ENCODE measurements at places on chromosomes 3 and 15. TPM values are rescaled to one million over a fixed set of nuclear protein-coding genes. Genes with fewer than 3 reads are reported as not detected.
A peak's percentile ranks its signal among the peaks of the same experiment; 100 is the strongest.

- no peak for DNase-seq
- peaks cover 2% of the 10 kb centered on the region for H3K4me1 ChIP-seq
Measured at GRCh38 chr3:186421946-186422345, 59.9 kb upstream of the DGKG start.

DNA sequence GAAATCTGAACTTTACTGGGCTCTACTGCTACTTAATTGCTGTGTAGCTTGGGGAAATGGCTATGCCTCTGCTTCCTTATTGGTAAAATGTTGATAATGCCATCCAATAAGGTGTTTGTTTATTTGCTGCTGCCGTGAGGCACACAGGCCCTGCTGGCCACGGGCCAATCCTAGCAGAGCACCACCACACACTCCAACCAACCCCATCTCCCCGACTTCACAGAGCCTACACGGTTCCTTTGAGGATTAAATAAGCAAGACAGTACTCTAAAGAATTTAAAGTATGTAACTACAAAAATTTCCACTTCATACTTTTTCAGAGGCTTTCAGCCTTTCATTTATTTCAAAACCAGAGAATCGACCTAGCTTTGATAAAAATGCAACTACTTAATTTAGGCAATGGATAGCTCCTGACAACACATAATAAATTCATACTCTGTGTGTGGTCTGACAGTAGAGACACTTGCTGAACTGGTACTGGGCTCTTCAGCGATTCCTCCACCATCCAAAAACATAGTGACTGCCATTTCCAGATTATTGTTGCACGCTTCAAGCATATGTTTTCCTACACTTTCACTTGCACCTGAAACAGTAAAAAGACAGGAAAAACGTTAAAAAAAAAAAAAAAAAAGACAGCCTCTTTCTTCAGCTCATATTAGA lies 25.3 kb downstream of the UBXN7 start:
- H3K36me3 ChIP-seq, result no peaks in the 10 kb centered on the region
- no peaks in the 10 kb centered on the region for H3K27me3 ChIP-seq
- H3K4me3 ChIP-seq, result no peak overlapping the region

GRCh38 chr3:159818997-159819500 lies 169.6 kb upstream of the IL12A start:
- H3K27ac ChIP-seq, result no peak overlapping the region
- no peak overlapping the region for H3K4me3 ChIP-seq
- DNase-seq, result no peak
- H3K27me3 ChIP-seq, result no peaks in the 10 kb centered on the region

- no peaks in the 10 kb centered on the region for H3K36me3 ChIP-seq
- no peak overlapping the region for H3K27ac ChIP-seq
- DNase-seq, result no peak
- no peak overlapping the region for H3K4me3 ChIP-seq
Measured at GRCh38 chr3:17931131-17931530, 188.7 kb upstream of the TBC1D5 start.

DNA sequence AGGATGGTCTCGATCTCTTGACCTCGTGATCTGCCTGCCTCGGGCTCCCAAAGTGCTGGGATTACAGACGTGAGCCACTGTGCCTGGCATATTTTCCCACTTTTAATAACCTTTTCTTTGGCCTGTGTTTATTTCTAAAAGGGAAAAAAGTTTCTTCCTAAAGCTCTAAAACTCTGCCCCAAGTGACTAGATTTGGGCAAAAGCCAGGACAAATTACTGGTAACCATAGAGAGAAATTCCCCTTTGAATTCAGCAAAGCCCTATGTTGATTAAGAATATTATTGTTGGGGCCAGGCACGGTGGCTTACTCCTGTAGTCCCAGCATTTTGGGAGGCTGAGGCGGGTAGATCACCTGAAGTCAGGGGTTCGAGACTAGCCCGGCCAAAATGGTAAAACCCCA lies 11.5 kb upstream of the TRPM7 start:
- no peak overlapping the region for H3K27ac ChIP-seq
- H3K27me3 ChIP-seq, result no peaks in the 10 kb centered on the region
- DNase-seq, result no peak
- no peak overlapping the region for H3K4me3 ChIP-seq

GRCh38 chr3:139957844-139958243 lies 22.9 kb downstream of the CLSTN2 start:
- no peaks in the 10 kb centered on the region for H3K4me1 ChIP-seq
- no peak overlapping the region for H3K4me3 ChIP-seq
- no peak for DNase-seq
- no peaks in the 10 kb centered on the region for H3K36me3 ChIP-seq

DNA sequence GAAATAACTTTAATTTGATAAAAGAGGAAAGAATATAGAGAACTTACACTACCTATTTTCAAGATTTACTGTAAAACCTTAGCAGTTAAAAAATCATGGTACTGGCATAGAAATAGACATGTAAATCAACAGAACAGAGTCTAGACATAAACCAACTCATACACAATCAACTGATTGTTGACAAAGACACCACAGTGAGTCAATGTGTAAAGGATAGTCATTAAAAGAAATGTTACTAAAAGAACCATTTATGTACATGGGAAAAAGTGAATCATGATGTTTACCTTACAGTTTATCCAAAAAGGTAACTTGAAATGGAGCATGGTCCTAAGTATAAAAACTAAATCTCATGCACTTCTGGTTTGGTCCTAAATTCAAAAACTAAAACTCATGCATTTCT lies 847.4 kb downstream of the IGSF11 start:
- H3K27ac ChIP-seq, result no peak overlapping the region
- no peaks in the 10 kb centered on the region for H3K36me3 ChIP-seq
- no peaks in the 10 kb centered on the region for H3K4me1 ChIP-seq
- no peak overlapping the region for H3K4me3 ChIP-seq
- no peaks in the 10 kb centered on the region for H3K27me3 ChIP-seq

GRCh38 chr3:195212033-195212748 lies 58.8 kb downstream of the XXYLT1 start:
- H3K4me3 ChIP-seq, result no peak overlapping the region
- no peak for DNase-seq
- H3K4me1 ChIP-seq, result peaks cover 27% of the 10 kb centered on the region
- no peaks in the 10 kb centered on the region for H3K36me3 ChIP-seq
- H3K27me3 ChIP-seq, result no peaks in the 10 kb centered on the region
- no peak overlapping the region for H3K27ac ChIP-seq

DNA sequence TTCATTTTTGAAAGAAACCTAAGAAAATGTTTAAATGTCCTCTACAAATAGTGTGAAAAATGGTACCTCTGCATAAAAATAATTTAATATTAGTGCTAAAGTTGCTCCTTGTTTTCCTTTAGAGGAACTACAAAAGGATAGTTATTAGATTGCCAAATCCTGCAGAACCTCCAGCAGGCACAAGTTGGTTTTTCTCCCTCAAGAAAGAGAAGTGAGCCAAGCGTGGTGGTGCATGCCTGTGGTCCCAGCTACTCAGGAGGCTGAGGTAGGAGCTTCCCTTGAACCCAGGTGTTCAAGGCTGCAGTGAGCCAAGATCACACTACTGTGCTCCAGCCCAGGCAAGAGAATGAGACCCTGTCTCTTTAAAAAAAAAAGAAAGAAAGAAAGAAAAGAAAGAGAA lies 85.1 kb upstream of the TSEN2 start:
- no peak overlapping the region for H3K4me3 ChIP-seq
- H3K27ac ChIP-seq, result no peak overlapping the region

DNA sequence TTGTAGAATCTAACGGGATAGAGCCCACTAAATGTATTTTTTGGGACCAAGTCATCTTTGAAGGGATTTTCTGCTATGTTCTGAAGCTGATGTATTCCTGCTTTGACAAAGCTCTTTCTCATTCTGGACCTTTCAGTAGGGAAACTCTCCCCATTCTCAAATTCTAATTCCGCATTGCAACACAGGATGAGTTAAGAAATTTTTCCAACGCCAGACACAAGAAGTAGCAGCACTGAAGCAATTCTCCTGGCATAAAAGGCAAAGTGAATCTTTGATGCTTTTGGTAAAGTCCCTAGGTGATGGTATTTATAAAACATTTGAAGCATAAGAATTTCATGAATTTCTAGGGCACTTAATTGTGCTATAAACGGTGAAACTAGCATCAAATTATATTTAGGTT lies 76.8 kb downstream of the ZPLD1 start:
- H3K27me3 ChIP-seq, result no peaks in the 10 kb centered on the region
- no peak overlapping the region for H3K27ac ChIP-seq
- H3K36me3 ChIP-seq, result no peaks in the 10 kb centered on the region
- H3K4me1 ChIP-seq, result no peaks in the 10 kb centered on the region
- no peak overlapping the region for H3K4me3 ChIP-seq

DNA sequence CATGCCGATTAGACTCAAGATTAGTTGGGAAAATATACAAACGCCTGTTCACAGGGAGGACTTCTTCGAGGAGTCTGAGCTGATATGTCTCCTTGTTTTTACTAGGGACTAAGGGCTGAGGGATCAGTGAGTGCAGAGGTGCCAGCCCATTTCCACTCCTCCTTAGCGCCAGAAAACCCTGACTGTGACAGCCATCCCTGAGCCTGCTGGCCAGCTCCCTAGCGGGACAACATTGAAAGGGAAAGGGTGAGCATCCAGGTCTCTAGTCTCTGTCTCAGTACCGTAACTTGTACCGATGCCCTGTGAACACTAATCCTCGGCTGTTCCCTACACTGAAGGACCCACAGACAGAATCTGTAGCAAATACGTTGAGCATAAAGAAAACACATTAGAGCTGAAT lies 243.4 kb downstream of the WNT5A start:
- H3K4me1 ChIP-seq, result no peaks in the 10 kb centered on the region
- no peaks in the 10 kb centered on the region for H3K27me3 ChIP-seq
- H3K4me3 ChIP-seq, result no peak overlapping the region
- no peak for DNase-seq
- H3K36me3 ChIP-seq, result no peaks in the 10 kb centered on the region

GRCh38 chr15:63939531-63940130 lies 105.9 kb upstream of the HERC1 start:
- DNase-seq, result peak; percentile 53
- no peaks in the 10 kb centered on the region for H3K27me3 ChIP-seq
- H3K36me3 ChIP-seq, result no peaks in the 10 kb centered on the region
- H3K4me3 ChIP-seq, result no peak overlapping the region
- H3K4me1 ChIP-seq, result peaks cover 21% of the 10 kb centered on the region
- peak overlapping the region; percentile 20 for H3K27ac ChIP-seq

DNA sequence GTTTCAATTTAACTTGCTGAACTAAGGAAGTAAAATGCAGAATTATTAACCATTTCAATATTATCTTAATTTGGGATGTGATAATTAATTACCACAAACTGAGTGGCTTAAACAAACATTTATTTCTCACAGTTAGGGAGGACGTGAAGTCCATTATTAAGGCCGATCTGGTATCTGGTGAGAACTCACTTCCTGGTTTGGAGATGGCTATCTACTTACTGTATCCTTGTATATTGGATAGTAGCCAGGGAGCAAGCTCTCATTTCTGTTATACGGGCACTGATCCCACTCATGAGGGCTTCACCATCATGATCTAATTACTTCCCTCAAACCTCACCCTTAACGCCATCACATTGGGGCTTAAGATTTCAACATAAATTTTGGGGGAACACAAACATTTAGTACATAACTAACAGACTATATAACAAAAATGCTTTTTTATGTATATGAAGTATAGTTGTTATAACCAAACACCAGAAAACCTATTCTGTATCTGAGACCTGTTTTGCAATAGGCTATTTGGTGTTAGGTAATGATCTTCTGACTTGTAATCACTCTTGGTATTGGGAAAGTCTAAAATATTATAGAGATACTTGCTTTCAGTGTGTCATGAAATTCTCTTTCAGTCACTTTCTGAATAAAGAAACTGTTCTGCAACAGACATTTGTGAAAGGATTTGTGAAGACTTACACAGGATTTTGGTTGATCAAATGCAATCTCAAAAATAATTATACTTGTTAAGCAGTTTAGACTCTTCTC lies 4.7 kb upstream of the KPNA4 start:
- no peak overlapping the region for H3K4me3 ChIP-seq
- no peak for DNase-seq
- H3K27ac ChIP-seq, result no peak overlapping the region
- H3K4me1 ChIP-seq, result no peaks in the 10 kb centered on the region
- no peaks in the 10 kb centered on the region for H3K27me3 ChIP-seq

GRCh38 chr3:55815262-55815661 lies 328.2 kb upstream of the WNT5A start:
- no peak for DNase-seq
- H3K27ac ChIP-seq, result no peak overlapping the region
- H3K4me1 ChIP-seq, result peaks cover 2% of the 10 kb centered on the region
- no peaks in the 10 kb centered on the region for H3K36me3 ChIP-seq

GRCh38 chr3:63932509-63933212 lies 20.5 kb upstream of the SCAANT1 start:
- H3K27me3 ChIP-seq, result no peaks in the 10 kb centered on the region
- no peak overlapping the region for H3K4me3 ChIP-seq
- H3K36me3 ChIP-seq, result no peaks in the 10 kb centered on the region
- H3K27ac ChIP-seq, result no peak overlapping the region
- H3K4me1 ChIP-seq, result peaks cover 3% of the 10 kb centered on the region
- DNase-seq, result no peak

DNA sequence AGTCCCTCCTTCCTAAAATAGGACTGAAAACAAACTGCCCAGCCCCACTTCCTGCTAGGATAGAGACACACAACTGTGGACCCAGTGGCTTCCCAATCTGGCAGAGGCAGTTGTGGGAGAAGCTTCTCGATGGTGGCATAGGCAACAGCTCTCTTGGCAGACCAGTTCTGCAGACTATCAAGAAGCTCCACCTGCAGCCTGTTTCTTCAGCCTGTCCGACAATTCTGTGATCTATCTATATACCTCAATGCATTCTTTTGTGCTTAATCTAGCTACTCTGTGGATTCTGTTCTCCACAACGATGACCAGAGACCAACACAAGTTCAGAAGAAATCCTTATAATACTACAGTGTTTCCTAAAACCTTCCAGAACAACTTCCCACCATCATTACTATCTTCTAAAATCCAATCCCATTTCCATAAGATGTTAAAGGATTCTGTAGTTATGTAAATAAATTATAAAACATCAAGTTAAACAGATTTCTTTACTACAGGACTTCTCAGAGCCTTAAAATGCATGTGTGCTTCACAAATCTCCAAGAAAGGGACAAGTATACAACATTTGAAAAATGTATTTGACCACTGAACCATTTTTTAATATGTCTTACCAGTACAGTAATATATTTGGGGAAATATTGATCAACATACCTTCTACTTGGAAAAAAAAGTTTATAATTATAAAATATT lies 57.7 kb downstream of the IGF2BP2 start:
- H3K4me1 ChIP-seq, result peaks cover 8% of the 10 kb centered on the region
- DNase-seq, result no peak

- H3K36me3 ChIP-seq, result no peaks in the 10 kb centered on the region
- H3K4me1 ChIP-seq, result peaks cover 3% of the 10 kb centered on the region
- DNase-seq, result no peak
- H3K27me3 ChIP-seq, result no peaks in the 10 kb centered on the region
- no peak overlapping the region for H3K4me3 ChIP-seq
- H3K27ac ChIP-seq, result no peak overlapping the region
Measured at GRCh38 chr15:78830514-78831228, 19.4 kb upstream of the ADAMTS7 start.

The MAP6D1 gene
- 0.47 TPM for polyA plus RNA-seq

The CLRN1 gene
- polyA plus RNA-seq, result not detected

The DAZL gene
- 0.16 TPM for polyA plus RNA-seq

The ALDH1A3 gene
- polyA plus RNA-seq, result 21.7 TPM

The SAMMSON gene
- polyA plus RNA-seq, result 0.38 TPM

The A4GNT gene
- polyA plus RNA-seq, result not detected

The UBAP1L gene
- polyA plus RNA-seq, result 4.4 TPM

The HTR3E gene
- not detected for polyA plus RNA-seq

The WDR49 gene
- 0.12 TPM for polyA plus RNA-seq
